Left renal pelvis (tissue), 4 donors: ENCODE measurements at places on chromosomes 5 and 9.

- no peak for DNase-seq
Observed at GRCh38 chr5:332843-333242, 11.3 kb downstream of the AHRR start.

DNA sequence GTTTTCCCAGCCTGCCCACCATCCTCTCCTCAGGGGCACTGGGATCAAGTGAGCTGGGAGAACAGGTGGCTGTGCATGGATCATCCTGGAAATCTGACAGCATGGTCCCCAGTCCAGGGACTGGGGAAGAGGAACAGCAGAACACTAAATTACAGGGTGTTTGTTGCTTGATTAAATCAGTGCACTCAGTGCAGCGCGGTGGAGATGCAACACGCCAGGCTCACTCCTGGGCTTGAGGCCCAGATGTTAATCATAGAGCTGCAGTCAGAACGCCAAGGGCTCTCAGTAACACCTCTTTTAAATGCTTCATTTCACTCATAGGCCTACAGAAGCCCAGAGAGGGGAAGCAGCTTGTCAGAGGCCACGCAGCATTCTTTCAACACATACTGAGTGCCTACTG lies 14.2 kb upstream of the LARP1 start:
- no peak for DNase-seq

- DNase-seq, result no peak
Observed at GRCh38 chr9:20402273-20402875, 219.9 kb downstream of the MLLT3 start.

GRCh38 chr9:85715587-85715986 lies 26.2 kb downstream of the AGTPBP1 start:
- no peak for DNase-seq

- no peak for DNase-seq
Observed at GRCh38 chr5:40547557-40547956, 132.2 kb upstream of the PTGER4 start.

GRCh38 chr5:147190331-147190730 lies 44.5 kb upstream of the STK32A start:
- no peak for DNase-seq

DNA sequence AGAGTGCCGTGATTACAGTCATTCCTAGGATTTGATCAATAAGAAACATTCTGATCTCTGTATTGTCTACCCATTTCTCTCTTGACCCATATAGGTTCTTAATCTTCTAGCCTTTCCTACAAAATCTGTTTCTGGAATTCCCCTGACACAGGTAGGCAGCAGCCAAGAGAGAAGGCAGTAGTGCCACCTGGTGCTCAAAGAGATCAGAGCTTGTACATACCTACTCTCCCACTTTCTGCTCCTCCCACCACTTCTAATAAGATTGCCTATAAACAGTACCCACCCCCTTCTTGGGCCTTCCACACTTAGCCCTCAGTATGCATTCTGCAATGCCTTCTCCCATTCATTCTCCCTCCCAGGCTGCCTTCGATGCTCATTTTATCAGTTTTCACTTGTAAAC lies 117.4 kb upstream of the RORB start:
- DNase-seq, result peak; percentile 7

- DNase-seq, result no peak
Observed at GRCh38 chr9:129487658-129488483, 133.0 kb downstream of the C9orf50 start.
